ENCODE measurements at places on chromosomes 5 and 9.

DNA sequence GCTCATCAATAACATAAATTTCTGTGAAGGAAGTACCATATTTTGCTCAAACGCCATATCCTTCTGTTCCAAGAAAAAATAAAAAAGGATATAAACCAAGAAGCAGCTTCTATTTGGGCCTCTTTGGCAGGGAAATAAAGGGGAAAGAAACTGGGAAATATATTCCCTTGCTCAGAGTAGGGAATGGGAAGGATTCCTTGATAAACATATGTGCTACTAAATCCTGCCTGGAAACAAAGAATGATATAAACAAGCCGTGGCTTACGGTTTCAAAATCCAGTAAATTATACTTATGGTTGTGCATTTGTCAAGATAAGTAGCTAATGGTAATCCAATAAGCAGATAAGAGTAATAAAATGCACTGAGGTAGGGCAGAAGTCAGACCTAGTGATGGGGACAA lies 481.6 kb downstream of the NTRK2 start:
- DNase-seq, result no peak

GRCh38 chr9:13814647-13815400 lies 499.1 kb downstream of the NFIB start:
- no peak for DNase-seq

GRCh38 chr9:16221366-16221765 lies 649.1 kb downstream of the BNC2 start:
- DNase-seq, result no peak

GRCh38 chr9:121499427-121500164 lies at the start of gene GGTA1:
Gene GGTA1, minus strand, starts transcription at chr9:121499844. Its CDS starts 31,922 bp downstream, at chr9:121467922.
- no peak for DNase-seq

- no peak for DNase-seq
Measured at GRCh38 chr5:83608122-83608521, 112.5 kb downstream of the HAPLN1 start.

DNA sequence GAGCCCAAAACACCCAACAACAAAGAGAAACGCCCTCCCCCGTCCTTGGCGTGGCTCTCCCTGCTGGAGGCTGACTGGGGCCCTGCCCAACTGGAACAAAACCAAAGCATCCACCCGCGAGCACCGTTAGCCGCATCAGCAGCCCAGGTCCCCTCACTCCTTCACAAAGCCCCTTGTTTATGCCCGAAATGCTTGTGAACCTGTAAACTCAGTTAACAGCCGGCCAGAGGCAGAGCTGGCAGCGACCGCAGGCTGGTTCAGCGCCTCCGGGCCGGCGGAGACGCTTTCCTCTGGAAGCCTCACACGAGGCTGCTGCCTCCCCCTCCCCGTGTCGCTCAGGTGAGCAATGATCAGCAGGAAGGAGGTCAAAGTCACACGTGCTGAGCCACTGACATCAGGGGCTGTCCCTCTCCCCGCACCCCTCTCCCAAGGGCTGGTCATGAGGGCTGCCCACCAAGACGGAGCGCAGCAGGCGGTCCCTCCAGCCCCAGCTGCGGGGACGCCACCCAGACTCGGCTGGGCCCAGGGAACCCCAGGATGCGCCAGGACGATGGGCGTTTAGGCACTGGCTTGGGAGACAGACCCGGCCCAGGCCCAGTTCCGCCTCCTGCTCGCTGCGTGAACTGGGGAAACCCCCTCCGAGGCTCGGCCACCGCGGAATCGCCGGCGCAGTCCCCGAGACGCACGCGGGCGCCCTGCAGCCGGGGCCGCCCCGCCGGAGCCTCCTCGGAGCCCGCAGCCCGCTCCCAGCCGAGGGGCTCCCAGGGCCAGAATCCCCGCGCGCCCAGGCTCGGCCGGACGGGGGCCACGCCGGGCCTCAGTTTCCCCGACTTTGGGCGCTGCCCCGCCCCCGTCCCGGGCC lies 563 bp downstream of the SNAPC4 start:
- DNase-seq, result no peak

DNA sequence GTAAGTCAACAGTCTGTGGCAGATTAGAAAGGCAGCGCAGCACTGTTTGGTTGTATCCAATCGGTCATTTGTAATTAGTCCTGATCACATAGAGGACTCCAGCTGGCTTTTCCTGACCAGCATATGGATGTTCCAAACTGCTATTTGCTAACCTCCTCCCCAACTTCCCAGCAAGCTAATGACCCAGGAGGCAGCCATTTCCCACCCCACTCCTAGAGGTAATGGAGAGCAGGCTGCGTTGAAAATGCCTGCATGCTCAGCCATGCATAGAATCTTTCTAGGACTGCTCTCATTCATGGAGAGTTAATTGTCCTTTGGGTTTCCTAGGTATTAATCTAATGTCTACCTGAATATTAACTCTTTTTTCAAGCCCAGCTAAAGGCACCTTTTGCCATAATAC lies 850.6 kb upstream of the WWC1 start:
- DNase-seq, result no peak

- no peak for DNase-seq
Measured at GRCh38 chr9:89690334-89690912, 85.6 kb downstream of the GADD45G start.

GRCh38 chr9:74036549-74037231 lies 460.4 kb upstream of the RORB start:
- DNase-seq, result no peak

- DNase-seq, result no peak
Measured at GRCh38 chr5:172727551-172727950, 43.4 kb downstream of the DUSP1 start.

- no peak for DNase-seq
Measured at GRCh38 chr5:105504-106070, 13.6 kb downstream of the PLEKHG4B start.

- no peak for DNase-seq
Measured at GRCh38 chr5:181181650-181182565, 23.1 kb downstream of the TRIM7 start.

DNA sequence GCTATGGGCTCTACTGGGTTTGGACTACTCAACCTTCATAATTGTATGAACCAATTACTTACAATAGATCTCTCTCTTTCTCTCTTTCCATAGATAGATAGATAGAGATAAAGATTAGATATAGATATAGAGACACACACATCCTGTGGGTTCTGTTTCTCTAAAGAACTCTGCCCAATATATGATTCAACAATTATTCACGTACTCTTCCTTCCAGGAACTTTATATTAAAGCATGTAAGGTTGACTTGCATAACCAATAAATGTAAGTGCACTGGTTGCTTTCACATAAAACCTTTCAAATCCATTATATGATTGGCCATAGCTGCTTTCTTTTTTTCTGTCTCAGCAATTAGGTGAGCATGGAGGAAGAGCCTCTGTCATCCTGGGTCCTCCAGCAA lies 46.7 kb upstream of the CDH18 start:
- no peak for DNase-seq

- no peak for DNase-seq
Measured at GRCh38 chr5:89520771-89521170, 637.8 kb upstream of the MEF2C start.

- DNase-seq, result no peak
Measured at GRCh38 chr5:158451203-158451992, 592.5 kb upstream of the CLINT1 start.

DNA sequence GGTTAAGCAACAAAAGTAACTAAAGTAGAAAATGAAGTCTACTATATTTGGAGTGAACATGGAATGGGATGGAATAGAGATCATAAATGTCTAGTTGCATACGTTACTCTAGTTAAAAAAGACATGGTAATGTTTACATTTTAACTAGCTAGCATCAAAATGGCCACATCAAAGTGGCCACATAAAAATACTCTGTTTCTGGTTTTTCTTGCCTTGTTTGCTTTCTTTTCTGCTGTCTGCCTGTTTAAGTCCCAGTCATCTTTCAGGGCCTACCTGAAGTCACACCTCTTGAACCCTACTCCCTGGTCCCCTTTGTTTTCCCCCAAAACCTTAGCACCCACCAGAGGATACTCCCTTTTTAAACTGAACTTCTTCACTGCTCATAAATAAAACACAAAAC lies 6.4 kb upstream of the KIF2A start:
- DNase-seq, result no peak

GRCh38 chr5:2983583-2984300 lies 232.3 kb upstream of the IRX2 start:
- no peak for DNase-seq

DNA sequence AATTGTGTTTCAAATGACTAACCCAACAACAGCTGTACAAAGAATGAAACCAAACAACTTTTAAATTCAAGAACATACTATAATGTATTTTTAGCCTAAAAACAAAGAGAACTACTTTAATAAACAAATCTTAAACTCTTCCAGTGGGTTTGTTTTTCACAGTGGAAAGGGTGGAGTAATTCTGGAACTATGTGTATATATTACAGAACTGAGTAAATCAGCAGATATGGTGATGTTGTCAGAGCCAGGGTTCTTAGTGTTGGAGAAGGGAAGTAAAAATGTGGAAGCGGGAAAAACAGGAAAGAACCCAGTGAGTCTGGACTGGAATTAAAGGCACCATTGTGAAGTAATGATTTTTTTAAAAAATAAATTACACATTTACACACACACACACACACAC lies 144.9 kb downstream of the CDK5RAP2 start:
- no peak for DNase-seq

GRCh38 chr9:715300-715699 lies 126.2 kb upstream of the DMRT1 start:
- DNase-seq, result no peak

DNA sequence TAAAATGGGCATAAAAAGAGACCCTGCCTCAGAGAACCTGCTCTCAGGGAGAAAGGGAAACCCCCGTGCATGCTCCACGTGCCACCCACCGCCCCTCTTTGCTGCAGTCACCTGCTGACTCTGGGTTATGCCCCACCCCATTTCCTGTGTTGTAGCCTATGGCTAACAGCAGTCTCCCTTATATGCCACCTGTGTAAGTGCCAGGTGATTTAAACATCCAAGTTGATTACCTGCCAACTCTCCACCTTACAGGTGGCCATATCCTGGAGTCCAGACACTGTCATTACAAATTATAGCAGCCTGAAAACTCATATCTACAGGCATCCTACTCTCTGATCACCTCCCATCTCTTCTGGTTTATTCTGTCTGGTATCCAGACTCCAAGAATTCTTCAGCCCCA lies 242.6 kb downstream of the HSPA4 start:
- DNase-seq, result no peak

GRCh38 chr5:65034813-65035209 lies 266.1 kb downstream of the CWC27 start:
- no peak for DNase-seq

DNA sequence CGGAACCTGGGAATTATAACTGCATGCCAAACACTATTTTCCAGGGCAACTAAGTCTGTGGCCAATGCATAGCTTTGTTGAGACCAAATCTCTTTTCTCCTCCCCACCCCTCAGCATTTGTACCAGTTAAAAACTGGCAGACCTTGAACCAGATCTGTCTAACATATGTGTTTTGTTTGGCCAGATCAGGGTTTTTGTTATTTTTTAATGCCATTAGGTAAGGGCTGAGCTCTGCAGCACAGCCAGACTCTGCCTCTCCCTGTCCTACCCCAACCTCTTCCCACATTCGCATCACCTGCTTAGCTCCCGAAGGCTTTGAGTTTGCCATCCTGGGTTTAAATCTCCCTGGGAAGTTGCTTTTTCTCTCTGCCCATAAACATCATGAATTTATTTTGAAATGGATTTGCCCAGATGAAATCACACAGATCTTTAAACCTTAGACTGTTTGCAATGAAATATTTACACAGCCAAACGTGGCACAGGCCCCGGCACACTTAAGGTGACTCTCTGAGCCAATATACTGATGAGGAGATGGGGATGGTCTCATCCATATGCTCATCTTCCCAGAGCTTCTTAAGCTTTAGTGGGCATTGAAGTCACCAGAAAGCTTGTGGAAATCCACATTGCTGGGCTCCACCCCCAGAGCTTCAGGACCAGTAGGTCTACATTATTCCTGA lies 54.0 kb upstream of the ALDH1B1 start:
- no peak for DNase-seq

DNA sequence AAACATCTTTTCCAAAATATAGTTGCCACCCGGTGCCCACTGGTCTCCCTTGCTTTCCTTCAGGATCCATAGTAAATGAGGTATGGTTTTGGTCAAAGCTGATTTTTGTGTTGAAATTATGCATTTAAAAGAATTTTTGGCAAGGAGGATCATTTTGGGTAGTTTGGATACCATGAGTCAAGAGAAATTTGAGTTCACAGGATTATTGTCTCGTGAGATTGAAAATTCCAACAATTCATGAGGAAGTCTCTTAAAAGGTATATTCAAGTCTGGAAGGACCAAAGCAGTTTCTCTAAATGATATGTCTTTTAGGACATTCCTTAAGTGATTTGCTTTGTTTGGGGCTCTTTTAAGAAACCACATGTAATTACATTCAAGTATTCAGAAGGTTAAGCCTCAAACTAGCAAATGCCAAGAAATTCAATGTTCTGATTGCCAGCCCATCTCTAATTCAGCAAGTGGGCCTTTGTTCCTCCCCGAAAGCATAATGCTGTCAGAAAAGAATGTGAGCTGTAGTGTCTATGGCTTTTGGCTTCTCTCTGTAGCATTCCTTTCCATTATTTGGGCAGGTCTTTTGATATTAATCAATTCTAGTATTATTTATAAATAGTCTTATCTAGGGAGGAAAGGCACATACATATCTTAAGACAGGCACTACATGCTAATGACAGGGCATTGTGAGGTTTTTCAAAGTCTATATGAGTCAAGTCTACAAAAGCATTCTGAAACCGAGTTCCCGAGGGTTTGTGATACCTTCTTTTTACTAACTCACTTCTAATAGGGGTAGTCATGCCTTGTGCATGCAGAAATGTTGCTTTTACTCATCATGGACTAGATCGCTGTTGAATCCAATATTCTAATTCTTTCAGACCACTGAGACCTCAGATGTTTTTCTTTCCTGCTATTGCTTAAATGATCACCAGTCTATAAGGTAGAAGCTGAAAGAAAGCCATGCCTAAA lies 453.9 kb downstream of the ENC1 start:
- no peak for DNase-seq

GRCh38 chr9:22416692-22417060 lies 29.9 kb upstream of the DMRTA1 start:
- DNase-seq, result no peak

DNA sequence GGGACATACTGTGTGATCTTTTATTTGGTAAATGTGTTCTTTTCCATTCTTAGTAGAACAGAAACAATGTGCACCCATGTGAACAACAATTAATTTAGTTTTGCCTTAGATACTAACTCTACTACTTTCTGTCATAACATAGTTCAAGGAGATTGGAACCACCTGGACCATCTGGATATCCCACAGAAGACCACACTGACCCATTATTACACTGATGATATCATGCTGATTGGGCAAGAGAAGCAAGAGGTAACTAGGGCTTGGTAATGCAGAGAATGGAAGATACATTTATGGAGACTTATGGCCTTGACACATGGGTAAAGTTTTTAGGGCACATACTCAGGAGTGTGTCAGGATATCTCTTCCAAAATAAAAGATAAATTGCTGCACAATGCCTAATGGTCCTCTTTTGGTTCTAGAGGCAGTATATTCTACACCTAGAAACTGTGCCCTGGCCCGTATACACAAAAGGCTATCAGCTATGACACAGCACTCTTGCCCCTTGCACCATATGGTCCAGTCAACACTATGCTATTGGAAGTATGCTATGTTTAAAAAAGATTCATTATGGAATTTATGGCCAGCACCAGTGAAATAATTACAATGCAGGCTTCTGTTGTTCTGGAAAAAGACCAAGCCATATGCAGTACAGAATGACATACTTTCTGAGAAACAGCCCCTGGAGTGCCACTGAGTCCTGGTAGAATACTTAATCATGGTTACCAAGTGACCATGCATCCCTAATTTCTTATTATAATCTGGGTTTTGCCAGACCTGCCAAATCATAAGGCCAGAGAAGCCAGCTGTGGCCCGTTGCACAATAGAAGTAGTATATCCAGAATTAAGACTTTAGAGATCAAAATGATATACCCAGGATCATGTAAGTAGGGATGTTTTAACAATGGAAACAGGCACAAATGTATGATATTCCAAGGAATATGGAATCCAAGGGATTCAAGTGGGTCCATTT lies 41.6 kb upstream of the MROH2B start:
- DNase-seq, result no peak
